NCI-H1105 treated with DMSO at 0.1 percent for 48 hours (cell line): ENCODE measurements at places on chromosomes 13 and 19.

- DNase-seq, result no peak
Observed at GRCh38 chr13:21925720-21926119, 254.8 kb downstream of the FGF9 start.

DNA sequence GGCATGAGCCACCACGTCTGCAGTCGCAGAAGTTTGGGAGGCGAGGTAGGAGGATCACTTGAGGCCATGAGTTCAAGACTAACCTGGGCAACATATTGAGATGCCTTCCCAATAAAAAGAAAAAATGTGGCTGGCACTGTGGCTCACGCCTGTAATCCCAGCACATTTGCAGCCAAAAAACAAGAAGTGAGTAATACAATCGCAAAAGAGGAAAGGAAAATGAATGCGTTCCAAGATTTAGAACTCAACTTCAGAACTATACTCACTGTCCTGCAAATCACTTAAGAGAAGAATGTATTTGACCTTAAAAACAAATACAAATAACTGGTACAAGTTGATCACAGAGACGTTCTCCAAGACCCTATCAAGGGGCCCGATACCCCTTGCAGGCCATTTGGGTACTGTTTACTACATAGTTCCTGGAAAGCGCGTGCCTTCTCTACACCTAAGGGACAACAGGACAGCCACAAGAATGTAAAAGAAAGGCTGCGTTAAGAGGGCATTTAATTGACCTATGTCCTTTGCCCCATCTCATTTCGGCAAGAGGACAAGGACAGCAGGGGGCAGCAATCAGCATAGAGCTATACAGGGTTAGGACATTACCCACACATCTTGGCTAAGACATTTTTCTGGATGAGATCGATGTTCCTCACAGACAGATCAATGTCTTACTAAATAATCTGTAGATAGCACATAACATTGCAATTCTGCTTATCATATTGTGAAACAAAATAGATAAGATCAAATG lies 41.3 kb downstream of the FLT3 start:
- no peak for DNase-seq

- DNase-seq, result no peak
Observed at GRCh38 chr13:102902789-102903347, 57.0 kb downstream of the ERCC5 start.

DNA sequence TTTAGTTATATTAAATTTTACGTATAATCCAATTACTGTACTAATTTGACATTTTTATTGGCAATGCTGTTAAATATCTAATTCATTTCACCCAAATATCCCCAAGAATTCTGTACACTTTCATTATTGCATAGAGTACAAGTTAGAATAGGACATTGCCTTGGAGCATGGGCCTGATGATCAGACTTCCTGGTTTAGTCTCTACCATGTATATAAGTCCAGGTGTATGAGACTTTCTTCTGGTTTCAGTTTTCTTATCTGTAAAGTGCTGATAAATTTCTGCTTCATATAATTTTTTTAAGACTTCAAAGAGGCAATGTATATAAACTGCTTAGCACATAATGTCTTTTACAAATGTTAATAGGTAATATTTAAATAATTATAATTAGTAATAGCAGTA lies 179.4 kb downstream of the KLF12 start:
- DNase-seq, result no peak

DNA sequence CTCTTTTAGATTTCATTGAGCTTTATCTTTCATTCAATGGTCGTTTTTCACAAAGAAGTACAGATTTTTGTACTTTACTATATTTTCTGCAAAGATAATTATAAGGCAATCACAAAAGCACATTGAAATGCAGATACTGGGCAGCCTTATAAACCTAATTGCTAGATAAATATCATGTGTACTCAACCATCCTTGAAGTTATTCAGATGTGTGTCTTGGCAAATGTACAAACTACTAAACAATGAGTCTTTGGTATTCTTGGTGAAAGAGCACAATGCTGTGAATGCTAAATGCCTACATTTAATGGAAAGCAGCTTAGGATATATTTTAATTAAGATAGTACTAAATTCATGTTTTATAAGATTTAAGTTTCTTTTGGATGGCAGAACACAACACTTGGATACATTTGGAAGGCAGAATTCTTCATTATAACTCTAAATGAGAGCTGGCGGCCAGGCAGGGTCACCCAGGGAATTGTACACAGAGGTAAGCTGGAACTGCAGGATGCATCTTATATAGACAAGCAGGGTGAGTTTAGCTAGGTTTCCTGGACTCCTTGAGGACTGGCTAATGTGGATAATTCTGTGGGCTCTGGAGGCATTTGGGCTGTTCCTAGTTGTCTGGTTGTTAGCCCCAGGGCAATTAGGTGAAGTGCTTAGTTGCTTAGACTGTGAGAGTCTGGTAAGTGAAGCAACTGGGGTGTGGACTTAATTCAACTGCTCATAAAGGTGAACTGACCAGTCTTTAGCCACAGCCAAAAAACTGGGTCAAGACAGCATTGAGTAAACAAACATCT lies 286.6 kb downstream of the PCDH20 start:
- DNase-seq, result peak; percentile 98

- DNase-seq, result no peak
Observed at GRCh38 chr13:30900952-30901749, 4.9 kb upstream of the MEDAG start.

GRCh38 chr13:48475230-48475629 lies 57.6 kb downstream of the RCBTB2 start:
- no peak for DNase-seq

DNA sequence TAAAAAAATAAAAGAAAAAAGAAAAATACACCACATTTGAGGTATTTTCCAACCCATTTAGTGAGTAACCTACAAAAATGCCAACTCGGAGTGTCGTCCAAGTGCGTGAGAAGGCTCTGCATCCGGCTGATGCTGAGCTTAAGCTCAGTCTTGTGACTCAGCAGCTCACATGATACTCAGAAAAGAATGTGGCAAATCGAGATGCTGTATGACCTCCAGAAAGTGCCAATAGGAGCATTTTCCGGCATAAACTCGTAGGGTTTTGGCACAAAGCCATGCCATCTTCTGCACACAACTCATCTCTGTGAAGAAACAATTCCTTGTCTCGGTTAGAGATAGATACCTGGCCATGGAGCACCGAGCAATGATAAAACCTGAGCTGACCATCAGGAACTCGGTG lies 58.5 kb downstream of the TRPM4 start:
- DNase-seq, result no peak

GRCh38 chr13:114025405-114025713 lies 51.5 kb upstream of the C13orf46 start:
- DNase-seq, result no peak

- DNase-seq, result no peak
Observed at GRCh38 chr13:25490236-25490635, 118.5 kb downstream of the ATP8A2 start.

- DNase-seq, result no peak
Observed at GRCh38 chr19:3220576-3220975, 3.9 kb upstream of the CELF5 start.

- no peak for DNase-seq
Observed at GRCh38 chr19:38283271-38283670, 18.9 kb downstream of the SPINT2 start.

DNA sequence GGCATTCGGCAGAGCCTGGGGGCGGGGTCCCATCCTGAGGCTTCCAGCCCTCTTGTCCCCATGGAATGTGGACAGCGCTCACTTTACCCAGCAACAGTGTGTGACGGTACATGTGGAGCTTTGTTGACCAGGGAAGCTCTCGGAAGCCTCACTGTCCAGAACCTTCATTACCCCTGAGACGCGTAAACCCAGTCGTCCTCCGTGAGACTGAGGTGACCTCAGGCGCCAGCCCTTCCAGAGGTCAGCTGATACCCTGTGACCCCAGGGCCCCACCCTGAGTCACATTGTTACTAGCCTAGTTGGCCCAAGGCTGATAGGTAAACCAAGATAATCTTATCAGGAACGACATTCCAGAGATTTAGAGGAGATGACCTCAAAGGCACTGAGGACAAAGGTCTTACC lies 10.2 kb upstream of the TMEM160 start:
- DNase-seq, result no peak

- DNase-seq, result peak; percentile 64
Observed at GRCh38 chr19:41821003-41821735, 23.3 kb downstream of the LYPD4 start.

GRCh38 chr19:10826846-10827245 lies 9.2 kb downstream of the TMED1 start:
- DNase-seq, result no peak

DNA sequence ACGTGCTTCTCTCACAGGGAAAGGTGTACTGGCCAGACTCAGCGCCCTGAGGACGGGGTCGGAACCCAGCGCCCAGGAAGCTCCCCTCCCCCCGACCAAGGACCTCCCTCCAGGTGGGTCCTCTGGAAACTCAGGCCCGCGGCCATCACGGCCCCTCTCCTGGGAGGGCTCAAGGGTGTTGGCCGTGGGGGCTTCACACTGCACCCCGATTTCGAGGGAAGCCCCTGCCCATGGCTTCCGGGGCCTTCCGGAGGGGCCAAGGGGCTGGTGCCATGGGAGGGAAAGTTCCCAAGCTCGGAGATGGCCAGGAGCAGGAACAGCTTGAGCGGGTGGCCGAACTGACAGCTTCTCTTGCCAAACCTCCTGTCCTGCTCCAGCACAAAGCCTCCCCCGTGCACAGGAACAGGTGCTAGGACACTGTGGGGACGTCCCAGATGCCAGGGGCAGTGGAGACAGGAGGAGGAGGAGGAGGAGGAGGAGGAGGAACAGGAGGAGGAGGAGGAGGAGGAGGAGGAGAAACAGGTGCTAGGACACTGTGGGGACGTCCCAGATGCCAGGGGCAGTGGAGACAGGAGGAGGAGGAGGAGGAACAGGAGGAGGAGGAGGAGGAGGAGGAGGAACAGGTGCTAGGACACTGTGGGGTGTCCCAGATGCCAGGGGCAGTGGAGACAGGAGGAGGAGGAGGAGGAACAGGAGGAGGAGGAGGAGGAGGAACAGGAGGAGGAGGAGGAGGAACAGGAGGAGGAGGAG lies 10.0 kb downstream of the SBNO2 start:
- no peak for DNase-seq

DNA sequence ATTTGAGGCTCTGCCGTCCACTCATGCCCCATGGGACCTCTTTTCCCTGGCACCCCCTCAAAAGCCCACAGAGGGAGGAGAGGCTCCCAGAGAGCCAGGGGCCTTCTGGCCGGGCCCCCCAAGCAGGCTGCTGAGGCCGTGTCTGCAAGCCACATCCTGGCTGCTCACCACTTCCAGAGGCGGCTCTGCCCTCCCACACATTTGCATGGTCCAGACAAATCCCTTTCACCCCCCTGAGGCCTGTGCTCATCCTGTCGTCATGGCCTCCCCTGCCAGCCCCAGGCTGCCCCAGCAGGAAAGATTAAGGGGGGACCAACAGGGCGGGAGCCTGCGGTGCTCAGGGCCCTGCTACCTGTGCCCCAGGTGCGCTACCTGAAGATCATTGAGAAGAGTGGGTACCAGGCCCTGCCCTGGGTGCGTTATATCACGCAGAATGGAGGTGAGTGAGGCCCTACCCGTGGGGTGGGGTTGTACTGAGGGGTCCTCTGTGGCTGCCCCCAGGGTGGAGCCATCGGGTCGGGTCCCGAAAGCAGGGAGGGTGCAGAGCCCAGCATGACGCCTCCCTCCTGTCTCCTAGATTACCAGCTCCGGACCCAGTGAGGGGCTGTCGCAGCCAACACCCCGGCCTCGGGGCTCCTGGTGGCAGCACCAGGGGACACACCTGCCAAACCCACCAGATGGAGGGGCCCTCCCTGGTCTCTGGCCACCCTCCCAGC lies 36.3 kb downstream of the AP1M1 start:
- DNase-seq, result no peak

DNA sequence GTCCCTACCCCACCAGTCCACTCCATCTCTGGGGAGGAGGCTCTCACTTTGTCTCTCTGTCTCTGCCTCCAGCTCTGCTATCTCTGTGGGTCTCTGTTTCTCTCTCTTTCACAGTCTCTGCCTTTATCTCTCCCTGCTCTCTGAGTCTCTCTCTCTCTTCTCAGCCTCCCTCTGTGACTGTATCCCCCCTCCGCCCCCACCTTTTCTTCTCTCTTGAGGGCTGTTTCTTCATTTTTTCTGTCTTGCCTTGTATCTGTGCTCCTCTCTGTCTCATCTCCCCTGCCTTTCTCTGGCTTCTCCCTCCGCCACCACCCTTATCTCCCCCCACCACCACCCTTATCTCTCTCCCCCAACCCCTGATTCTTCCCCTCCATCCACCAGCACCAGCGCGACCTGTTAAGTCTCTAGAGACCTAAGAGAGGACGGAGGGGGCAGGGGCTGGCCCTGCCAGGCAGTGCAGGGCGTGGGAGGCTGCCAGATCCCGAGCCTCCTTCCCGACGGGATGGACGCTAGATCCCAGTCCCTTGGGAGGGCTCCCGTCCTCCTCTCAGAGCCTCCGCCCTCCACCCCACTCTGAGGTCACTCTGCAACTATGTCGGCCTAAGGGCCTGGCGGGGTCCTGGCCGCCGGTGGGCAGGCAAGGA lies 1.0 kb downstream of the AXL start:
- no peak for DNase-seq

DNA sequence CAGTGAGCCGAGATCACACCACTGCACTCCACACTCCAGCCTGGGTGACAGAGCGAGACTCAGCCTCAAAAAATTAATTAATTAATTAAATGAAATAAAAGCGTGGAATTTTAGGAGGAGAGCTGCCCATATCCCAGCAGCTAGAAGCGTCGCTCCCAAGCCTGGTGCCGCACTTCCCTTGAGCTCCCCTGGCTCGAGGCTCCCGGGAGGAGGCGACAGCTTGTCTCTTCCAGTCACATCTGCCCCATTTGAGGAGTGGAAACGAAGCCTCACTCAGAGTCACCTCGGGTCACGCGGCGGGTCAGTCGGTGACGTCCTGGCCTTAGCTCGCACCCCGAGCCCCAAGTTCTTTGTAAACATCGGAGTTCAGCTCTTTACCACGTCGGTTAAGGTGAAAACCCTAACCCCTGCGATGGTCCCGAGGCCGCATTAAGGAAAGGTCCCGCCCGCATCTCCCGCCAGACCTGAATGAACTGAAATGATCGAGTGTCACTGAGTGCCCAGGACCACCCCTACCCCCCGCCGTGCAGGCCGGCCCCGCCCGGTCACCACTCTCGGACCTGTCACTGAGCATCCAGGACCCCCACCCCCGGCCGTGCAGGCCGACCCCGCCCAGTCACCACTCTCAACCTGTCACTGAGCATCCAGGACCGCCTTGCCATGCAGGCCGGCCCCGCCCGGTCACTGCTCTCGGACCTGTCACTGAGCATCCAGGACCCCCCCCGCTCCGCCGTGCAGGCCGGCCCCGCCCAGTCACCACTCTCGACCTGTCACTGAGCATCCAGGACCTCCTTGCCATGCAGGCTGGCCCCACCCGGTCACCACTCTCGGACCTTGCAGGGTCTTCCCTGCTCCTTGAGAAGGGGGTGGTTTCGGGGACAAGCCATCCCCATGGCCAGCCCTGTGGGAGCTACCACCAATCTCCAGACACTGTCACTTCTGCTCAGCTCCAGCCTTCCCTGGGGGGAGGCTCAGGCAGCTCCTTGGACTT lies 176.9 kb downstream of the KDM4B start:
- no peak for DNase-seq

GRCh38 chr19:38649305-38650171 lies 2.1 kb downstream of the ACTN4 start:
- peak; percentile 4 for DNase-seq

DNA sequence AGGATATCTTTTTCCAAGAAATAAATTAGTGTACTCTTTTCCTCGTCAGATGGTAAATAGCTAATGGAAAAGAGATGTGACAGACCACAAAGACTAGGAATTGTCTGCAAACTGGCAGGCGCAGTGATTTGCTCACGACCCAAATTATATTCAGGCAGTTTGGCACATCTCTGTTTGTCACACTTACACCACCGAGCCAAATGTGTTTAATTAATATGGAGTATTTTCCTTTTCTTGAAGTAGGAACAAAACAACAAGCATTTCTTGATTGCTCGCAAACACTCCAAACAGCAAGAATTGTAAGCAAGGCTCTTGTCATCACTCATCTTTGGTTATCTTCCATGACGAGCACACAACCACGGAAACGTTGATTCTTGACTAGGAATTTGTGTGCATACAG lies 884.2 kb downstream of the PCDH9 start:
- no peak for DNase-seq
